ENCODE measurements at places on chromosomes 6 and 20.

GRCh38 chr6:114430534-114431124 is 87.8 kb upstream of the HS3ST5 start:
- H3K36me3 ChIP-seq: no peaks in the 10 kb centered on the region
- peak overlapping the region; percentile 79 for H3K27ac ChIP-seq
- peak; percentile 21 for DNase-seq

DNA sequence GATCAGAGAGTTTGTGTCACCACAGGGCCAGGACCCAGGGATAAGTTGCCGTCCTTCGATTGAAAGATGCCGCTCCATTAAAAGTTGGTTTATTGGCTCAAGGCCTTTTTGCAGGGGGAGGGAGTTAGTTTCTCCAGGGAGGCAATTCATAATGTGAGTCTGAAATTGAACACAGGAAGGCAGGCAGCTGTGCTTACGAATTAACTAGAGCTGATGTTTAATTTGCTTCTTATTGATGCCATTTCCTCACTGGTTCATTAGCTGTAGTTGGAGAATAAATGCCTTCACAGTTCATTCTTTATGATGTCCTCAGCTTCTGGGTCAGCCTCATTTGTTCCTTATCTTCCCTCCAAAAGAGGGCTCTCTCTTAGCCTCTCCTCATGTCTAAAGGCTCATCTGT is 113.2 kb upstream of the PTPRT start:
- no peak overlapping the region for H3K27ac ChIP-seq
- peaks cover 8% of the 10 kb centered on the region for H3K27me3 ChIP-seq
- H3K4me3 ChIP-seq: no peak overlapping the region
- H3K36me3 ChIP-seq: no peaks in the 10 kb centered on the region
- no peak for DNase-seq

DNA sequence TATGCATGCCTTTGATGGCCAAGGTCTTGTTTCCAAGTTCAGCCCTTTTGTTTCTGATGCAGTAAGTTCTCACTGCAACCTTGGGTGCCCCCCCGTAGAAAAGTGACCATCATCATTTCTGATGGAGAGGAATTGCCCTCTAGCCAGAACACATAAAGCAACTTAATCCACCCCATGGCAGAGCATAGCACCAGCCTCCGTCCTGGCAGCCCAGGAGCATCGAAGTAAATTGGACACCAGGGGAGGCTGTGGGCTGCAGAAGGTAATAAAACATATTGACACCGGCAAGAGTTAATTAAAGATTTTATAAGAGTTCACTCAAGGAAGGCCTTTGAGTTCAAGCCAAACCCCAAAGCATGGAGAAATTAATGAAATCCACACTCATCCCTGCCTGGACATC is 39.2 kb upstream of the CST7 start:
- H3K27ac ChIP-seq: no peak overlapping the region
- H3K4me3 ChIP-seq: no peak overlapping the region
- no peaks in the 10 kb centered on the region for H3K4me1 ChIP-seq
- peaks cover 19% of the 10 kb centered on the region for H3K27me3 ChIP-seq
- H3K36me3 ChIP-seq: no peaks in the 10 kb centered on the region

DNA sequence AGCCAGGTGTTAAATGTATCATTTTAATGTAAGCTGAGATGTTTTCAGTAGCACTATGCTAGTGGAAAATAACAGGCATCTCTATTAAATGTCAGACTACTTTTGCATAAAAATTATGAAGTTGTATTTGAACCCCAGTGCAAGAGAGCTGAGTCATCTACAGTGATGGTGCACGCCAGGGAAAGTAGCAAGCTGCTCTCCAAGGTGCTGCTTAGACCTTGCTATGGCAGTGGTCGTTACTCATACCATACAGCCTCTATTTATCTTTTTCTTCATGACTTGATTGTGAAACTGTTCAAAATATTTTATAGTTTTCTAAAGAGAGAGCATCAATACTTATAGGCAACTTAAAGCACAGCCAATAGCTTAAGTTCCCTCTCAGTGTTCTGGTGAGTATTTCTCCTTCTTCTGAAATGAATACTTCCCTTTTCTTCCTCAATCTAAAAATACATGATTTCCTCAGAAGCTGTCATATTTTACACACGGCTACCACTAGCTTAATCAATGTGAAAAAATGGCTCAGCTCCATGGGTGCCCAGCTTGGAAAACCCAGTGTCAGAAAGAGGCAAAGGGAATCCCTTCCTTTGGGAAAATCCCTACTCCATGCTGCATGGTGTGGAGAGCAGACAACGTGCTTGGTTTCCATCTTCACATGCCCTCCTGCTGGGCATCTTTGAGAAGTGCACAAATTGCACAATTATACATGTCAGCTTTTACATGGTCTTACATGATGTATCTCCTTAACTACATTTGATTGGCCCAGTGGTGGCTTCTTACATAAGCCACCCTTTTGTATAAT is 105.6 kb downstream of the ELOVL4 start:
- H3K4me3 ChIP-seq: no peak overlapping the region
- no peaks in the 10 kb centered on the region for H3K4me1 ChIP-seq
- no peak overlapping the region for H3K27ac ChIP-seq
- peaks cover 4% of the 10 kb centered on the region for H3K27me3 ChIP-seq
- DNase-seq: no peak
- no peaks in the 10 kb centered on the region for H3K36me3 ChIP-seq

DNA sequence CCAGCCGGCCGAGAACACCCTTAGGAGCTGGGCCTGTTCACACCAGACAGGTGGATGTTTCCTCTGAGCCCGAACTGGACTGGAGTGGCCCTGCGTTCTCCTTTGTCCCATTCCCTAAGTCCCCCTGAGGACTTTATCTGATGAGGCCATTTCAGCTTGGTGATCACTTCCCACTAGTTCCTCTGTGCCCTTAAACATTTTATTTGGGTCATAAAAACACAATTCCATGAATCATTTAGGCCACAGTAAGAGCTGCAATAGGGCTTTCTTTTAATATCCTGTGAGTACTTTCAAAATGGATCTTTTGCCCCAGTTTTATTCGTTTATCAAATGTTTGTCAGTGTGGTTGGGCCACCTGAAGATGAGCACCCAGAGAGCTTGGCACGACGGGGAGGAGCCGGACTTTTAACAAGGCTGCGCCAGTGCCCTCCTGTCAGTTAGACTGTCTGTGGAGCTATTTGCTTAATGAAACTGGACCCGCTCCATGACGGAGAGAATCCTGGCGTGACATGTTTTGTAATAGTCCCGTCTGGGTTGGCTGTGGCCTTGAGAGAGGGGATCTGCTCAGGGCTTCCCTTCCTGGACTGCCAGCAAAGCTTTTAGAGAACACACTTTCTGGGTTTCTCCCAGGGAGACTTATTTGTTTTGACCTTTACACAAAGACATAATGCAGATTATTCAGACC is 53.5 kb downstream of the ZDHHC14 start:
- peaks cover 26% of the 10 kb centered on the region for H3K4me1 ChIP-seq
- H3K4me3 ChIP-seq: no peak overlapping the region
- H3K27me3 ChIP-seq: no peaks in the 10 kb centered on the region
- no peaks in the 10 kb centered on the region for H3K36me3 ChIP-seq
- no peak for DNase-seq

GRCh38 chr20:49482621-49483017 is at the start of gene KCNB1:
Gene KCNB1, minus strand, starts transcription at chr20:49482668. Its CDS starts 188 bp downstream, at chr20:49482480.
- H3K4me1 ChIP-seq: peaks cover 27% of the 10 kb centered on the region
- no peak within 1 kb of the TSS for H3K27ac ChIP-seq
- H3K36me3 ChIP-seq: no peaks in the 10 kb centered on the region
- peak; percentile 96 for DNase-seq
- H3K27me3 ChIP-seq: peaks cover 92% of the 10 kb centered on the region

DNA sequence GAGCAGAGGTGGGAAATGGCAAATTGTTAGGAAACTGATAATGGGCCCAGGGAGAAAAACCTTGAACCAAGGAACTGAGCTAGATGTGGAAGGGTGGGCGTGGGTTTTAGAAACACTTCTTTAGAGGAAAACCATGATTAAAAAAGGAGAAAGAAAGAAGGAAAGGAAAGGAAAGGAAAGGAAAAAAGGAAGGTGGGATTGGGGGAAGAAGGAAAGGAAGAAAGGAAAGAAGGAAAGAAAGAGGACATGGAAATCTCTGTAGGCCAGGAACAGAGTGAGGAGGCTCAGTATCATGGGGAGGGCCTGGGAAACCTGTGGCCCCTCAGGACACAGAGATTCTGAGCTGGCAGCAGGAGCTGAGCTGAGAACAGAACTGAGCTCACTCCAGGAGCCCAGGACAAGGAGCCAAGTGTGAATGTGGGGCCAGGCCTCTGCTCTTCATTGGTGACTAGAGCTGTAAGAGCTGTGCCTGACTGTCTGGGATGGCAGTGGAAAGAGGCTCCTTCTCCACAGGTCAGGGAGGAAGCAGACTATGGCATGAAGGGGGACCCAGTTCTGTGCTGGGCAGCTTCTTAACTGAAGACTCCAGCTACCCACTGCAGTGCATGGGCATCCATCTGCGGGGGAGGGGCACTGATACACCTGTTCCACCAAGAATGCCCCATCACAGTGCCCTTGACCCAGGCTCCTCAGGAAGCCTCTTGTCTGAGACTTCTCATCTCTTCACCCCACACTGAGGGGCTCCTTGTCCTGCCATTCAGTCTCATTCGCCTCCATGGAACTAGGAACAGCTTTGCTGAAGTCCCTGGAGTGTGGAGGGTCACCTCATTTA is 116.1 kb upstream of the BACH2 start:
- no peaks in the 10 kb centered on the region for H3K36me3 ChIP-seq
- no peak for DNase-seq
- no peak overlapping the region for H3K4me3 ChIP-seq
- no peak overlapping the region for H3K27ac ChIP-seq
- H3K27me3 ChIP-seq: peaks cover 3% of the 10 kb centered on the region

DNA sequence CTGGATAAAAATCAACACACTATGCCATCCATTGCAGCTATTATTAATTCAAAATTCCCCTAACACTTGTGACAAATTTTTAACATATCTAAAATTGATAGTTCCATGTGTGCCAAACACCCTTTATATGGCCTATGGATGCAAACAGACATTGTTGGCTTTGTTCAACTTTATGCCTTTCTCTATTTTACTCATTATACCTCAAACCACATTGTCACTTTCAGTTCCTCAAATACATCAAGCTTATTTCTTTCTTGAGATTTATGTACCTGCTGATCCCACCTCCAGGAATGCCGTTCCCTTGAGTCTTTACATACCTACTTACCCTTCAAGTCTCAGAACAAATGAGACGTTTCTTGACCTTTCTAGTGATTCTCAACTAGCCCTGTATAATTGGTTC is 193.5 kb upstream of the PLN start:
- H3K27ac ChIP-seq: no peak overlapping the region
- H3K27me3 ChIP-seq: peaks cover 3% of the 10 kb centered on the region
- DNase-seq: no peak
- H3K4me3 ChIP-seq: no peak overlapping the region
- H3K4me1 ChIP-seq: no peaks in the 10 kb centered on the region
- H3K36me3 ChIP-seq: no peaks in the 10 kb centered on the region

DNA sequence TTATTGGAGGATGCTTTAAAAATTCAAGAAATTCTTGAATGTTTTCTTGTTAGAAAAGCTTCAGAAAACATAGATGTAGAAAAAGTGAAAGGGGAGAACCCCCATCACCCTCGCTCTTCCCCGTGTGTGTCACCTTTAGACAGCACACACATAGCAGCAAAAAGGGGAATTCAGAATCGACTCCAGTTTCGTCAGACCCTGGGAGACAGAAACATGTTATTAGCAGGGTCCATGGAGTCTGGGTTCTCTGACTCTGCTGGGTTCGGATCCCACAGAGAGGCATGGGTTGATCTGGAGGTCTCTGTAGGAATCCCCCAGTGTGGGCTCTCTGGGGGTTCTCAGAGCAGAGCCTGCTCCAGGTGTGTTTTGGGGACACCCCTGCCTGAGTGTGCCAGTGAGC is 43.7 kb downstream of the ARHGAP40 start:
- H3K27ac ChIP-seq: no peak overlapping the region
- H3K4me3 ChIP-seq: no peak overlapping the region
- no peaks in the 10 kb centered on the region for H3K36me3 ChIP-seq

DNA sequence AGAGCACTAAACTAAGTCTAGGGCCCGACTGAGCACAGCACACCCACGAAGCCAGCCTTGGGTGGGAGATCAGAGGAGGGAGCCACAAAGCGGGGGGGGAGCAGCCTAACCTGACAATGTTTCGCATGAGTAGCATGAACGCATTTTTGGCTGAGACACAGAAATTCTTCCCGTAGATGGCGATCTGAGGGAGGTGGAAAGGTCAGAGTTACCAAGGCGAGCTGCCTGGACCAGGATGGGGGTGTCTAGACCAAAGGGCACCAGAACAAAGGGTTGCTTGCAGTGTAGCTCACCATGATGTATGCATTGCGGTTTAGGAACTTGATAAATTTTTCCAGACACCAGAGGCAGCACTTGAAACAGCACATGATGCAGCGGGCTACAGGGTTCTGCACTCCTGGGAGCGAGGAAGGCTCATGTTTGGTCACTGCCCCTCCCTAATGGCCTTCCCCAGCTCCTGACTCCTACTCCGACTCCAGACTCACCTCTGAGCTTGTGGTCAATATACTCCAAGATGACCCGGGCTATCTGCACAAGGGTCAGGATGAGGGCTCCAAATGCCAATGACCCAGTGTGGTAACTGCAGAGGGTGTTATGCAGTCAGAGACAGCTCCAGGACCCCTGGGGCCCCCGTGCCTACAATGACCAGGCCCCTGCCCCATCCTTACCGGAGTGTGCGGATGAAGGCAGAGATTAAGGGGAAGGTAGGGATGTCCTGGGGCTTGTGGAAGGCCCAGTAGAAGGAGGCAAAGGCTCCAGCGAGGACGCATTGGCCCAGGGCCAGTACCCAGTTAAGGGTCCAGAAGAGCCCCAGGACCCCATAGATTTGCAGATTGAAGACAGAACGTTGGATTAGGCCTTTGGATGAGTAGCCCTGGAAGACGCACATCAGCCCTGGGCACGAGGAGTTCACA is 2.8 kb upstream of the NEU1 start:
- DNase-seq: no peak
- peaks cover 5% of the 10 kb centered on the region for H3K36me3 ChIP-seq
- peak overlapping the region; percentile 33 for H3K4me3 ChIP-seq
- H3K4me1 ChIP-seq: peaks cover 49% of the 10 kb centered on the region
- H3K27ac ChIP-seq: peak overlapping the region; percentile 91
- peaks cover 9% of the 10 kb centered on the region for H3K27me3 ChIP-seq

GRCh38 chr6:448296-449056 is 56.9 kb downstream of the IRF4 start:
- peaks cover 18% of the 10 kb centered on the region for H3K27me3 ChIP-seq
- no peaks in the 10 kb centered on the region for H3K36me3 ChIP-seq
- peaks cover 33% of the 10 kb centered on the region for H3K4me1 ChIP-seq
- H3K4me3 ChIP-seq: no peak overlapping the region
- no peak overlapping the region for H3K27ac ChIP-seq

GRCh38 chr6:34085453-34086170 is 60.3 kb downstream of the GRM4 start:
- H3K27ac ChIP-seq: no peak overlapping the region
- H3K36me3 ChIP-seq: no peaks in the 10 kb centered on the region
- H3K27me3 ChIP-seq: peaks cover 3% of the 10 kb centered on the region
- peaks cover 42% of the 10 kb centered on the region for H3K4me1 ChIP-seq
- H3K4me3 ChIP-seq: no peak overlapping the region

All from nephron progenitor cell (in vitro differentiated cells).